ENCODE measurements at places on chromosomes 11 and 22.

- no peak for DNase-seq
These were observed 388.4 kb downstream of the BUD13 start for GRCh38 chr11:116384407-116384806.

- no peak for DNase-seq
These were observed 10.6 kb downstream of the IFT27 start for GRCh38 chr22:36765131-36765942.

DNA sequence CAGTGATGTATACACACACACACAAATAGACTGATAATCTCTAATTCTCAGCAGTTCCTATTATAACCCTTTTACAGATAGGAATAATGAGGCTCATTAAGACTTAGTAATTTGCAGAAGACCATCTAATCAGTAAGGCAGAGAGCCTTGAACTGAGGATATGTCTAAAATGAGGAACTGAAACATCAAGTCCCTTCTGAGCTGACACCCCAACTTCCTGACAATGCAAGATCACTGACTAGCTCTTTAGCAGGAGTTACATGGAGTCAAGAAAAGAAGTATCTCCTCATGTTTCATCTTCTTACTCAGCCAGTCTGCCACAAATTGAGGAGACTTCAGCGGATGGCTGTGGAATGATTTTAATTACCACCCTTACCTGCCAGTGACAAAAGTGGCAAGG lies 193.0 kb downstream of the MSANTD4 start:
- no peak for DNase-seq

DNA sequence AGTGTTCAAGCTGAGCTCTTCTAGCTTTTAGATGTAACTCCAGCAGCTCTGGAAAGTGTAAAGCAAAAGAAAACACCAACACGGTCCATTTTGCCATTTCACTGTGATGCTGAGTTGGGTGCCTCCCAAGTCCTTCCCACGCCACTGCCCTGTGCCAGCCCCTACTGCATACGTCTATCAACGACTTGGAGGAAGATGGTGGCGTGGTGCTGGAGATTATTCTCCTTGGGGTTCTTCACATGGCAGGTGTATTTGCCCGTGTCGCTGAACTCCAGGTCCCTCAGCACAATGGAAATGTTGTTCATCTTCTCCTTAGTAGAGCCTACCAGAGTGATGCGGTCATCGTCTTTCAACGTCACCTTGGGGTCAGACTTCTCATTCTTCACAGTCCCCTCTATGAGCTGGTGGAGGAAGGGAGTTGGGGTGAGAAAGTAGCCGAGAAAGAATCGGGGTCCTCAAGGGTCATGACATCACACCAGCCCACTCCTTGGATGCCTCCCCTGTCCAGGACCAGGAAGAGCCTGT lies 8.9 kb downstream of the SCN4B start:
- no peak for DNase-seq

GRCh38 chr11:8813658-8814057 lies 97.3 kb upstream of the AKIP1 start:
- DNase-seq, result peak; percentile 48

- no peak for DNase-seq
These were observed 12.2 kb upstream of the TPP1 start for GRCh38 chr11:6631361-6631890.

GRCh38 chr11:101444164-101444563 lies 139.6 kb downstream of the TRPC6 start:
- DNase-seq, result no peak

DNA sequence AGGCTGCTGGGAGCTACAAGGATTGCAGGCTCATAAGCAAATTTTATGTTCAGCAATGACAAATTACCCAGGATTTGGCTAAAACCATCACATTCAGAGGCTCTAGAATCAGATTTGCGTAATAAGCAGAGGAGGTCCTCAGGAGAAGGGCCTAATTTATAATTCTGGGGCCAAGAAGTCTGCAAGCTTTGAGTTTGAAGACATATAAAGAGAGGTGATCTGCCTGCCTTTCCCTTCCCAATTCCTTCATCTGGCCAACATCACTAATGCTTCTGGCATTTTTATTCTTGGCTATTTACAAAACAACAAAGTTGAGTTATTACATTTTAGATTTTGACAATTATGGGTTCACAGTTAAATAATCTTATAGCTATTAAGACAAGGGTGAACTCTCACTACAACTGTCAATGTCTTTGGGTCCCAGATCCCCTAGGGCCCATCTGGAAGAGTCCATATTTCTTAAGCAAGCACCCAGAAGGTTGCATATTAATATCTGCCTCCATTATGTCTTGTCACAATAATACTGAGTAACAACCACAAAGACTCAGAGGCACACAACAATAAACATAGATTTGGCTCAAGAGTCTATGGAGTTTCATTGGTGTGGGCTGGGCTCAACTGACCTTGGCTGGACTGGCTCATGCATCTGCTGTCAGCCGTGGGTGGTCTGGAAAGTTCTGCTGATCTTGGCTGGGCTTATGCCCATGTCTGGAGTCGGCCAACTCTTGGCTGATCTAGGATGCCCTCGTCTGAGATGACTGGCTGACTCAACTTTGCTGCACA lies 67.2 kb upstream of the CD82 start:
- no peak for DNase-seq

DNA sequence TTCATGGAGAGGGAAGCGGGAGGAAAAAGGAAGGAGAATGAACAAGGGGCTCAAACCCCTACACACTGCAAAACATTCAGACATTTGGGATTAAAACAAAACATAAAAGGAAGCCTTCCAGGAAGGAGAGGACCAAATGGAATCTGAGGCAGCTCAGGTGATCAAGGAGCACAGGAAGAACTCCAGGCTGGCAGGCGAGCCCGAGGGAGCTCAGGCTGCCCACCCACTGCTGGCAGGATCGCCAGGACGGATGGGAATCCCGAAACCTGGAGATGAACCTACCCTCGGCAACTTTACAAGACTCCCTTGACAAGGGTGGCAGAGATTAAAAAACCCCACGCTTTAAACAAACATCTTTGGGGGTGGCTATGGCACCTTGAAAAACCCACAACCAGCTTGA lies 5.0 kb upstream of the PYGM start:
- DNase-seq, result no peak

DNA sequence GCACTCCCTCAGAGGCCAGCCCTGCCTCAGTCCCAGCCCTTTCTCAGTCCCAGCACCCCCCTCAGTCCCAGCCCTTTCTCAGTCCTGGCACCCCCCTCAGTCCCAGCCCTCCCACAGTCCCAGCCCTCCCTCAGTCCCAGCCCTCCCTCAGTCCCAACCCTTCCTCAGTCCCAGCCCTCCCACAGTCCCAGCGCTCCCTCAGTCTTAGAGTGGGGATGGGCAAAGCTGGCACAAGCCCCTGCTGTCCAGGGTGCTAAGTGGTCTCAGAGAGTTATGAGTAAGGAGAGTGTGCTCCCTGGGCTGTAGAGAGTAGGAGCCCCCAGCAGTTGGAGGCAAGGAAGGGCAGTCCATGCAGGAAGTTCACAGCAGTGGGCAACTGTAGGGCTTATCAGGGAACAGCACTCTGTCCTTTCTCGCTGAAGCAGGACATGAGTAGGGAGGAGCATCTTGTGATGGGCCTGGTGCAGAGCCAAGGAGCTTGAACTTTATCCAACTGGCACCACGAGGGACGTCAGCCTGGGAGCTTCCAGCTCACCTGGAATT lies 51.4 kb upstream of the CRYBB3 start:
- DNase-seq, result no peak
